ENCODE measurements at places on chromosomes 6 and 20. TPM values are rescaled to one million over a fixed set of nuclear protein-coding genes. Genes with fewer than 3 reads are reported as not detected.

Gene FGD2
- total RNA-seq, result 1.5 TPM

Gene AHI1
- 142 TPM for total RNA-seq

Gene CCN2
- total RNA-seq, result not detected

GRCh38 chr20:15900443-15900842 is 672.8 kb downstream of the KIF16B start:
- DNase-seq, result no peak
